Fibroblast of the conjunctiva (primary cell): ENCODE measurements at places on chromosomes 6 and 20.

GRCh38 chr20:61490721-61491120 is 238.7 kb downstream of the CDH4 start:
- DNase-seq = no peak

DNA sequence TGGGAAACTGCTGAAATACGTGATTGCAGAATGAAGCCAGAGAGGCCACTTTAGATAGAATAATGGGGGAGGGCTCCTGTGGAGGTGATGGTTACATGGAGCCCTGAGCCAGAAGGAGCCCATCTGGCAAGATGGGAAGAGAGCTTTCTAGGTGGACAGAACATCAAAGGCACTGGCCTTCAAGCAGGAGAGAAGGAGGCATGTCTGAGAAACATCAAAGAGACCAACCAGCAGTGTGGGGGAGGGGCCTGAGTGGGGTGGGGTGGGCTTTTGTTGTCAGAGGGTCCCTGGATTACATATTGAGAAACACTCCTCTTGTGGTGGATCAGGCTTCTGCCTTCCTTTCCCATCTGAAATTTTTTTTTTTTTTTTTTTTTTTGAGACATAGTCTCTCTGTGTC is 1.9 kb upstream of the KCNG1 start:
- DNase-seq = no peak

- no peak for DNase-seq
These were observed 16.3 kb downstream of the HDAC2 start for GRCh38 chr6:113954653-113955052.

- DNase-seq = no peak
These were observed 22.9 kb upstream of the HMGA1 start for GRCh38 chr6:34213772-34214171.

DNA sequence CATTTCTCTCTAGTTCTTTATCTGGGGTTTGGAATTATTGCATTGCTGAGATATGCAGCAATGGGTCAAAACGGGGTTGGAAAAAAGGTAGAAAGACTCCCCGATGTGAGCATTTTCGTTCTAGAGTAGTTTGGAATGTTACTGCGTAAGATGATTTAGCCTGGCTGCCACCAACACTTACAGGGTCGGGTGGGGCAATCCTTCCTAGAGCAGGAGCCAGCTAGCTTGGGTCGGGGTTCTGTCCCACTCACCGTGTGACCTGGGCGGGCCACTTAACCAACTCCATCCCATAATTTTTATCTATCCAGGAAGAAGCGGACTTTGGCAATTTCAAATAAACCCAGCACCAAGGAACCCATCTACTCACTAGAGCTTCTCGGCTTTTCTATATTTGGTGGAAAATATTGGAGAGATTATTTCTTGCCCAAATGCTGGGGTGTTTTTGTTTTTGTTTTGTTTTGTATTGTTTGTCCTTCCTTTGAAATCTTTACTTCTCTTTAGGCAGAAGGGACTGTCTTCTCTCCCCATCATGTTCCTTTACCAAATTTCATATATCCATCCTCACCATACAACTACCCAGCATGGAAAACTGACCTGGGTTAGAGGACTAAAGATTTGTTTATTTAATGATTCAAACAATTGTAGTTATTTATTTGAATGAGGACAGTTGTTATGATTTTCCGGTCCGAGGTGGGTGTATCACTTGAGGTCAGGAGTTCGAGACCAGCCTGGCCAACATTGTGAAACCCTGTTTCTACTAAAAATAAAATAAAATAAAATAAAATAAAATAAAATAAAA is 72.4 kb downstream of the GPX5 start:
- DNase-seq = no peak

GRCh38 chr6:114364301-114364700 is 21.5 kb upstream of the HS3ST5 start:
- DNase-seq = no peak

DNA sequence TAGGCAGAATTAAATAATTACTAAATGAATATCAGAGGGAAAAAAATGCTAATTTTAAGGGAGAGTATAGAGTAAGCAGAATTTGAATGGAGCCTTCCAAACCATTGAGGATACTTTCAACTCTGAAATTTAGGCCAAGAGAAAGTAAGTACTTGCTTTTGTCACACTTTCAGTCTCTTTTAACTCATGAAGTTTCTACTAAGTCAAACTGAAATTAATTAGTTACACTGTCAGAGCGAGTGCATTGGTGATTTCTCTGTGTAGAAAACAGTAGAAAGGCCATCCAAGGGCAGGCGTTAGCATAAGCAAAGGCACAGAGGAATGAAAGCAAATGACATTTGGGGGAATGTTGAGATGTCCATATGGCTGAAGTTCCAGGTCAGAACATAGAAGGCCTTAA is 92.9 kb downstream of the PLEKHG1 start:
- no peak for DNase-seq

- DNase-seq = no peak
These were observed 6.9 kb upstream of the CABLES2 start for GRCh38 chr20:62413896-62414481.

- no peak for DNase-seq
These were observed 49.3 kb downstream of the CD83 start for GRCh38 chr6:14166839-14167238.

DNA sequence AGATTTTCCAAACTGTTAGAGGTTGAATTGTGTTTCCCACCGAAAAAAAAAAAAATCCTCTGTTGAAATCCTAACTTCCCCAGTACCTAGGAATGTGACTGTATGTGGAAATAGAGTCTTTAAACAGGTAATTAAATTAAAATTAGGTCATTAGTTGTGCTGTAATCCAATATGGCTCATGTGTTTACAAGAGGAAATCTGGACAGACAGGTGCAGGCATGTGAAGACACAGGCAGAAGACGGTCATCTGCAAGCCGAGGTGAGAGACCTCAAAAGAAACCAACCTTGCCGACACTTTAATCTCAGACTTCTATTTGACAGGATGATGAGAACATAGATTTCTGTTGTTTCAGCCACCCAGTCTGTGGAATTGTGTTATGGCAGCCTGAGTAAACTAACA is 28.6 kb upstream of the EZR start:
- DNase-seq = no peak

GRCh38 chr20:18011482-18011881 is 42.7 kb downstream of the MGME1 start:
- no peak for DNase-seq

DNA sequence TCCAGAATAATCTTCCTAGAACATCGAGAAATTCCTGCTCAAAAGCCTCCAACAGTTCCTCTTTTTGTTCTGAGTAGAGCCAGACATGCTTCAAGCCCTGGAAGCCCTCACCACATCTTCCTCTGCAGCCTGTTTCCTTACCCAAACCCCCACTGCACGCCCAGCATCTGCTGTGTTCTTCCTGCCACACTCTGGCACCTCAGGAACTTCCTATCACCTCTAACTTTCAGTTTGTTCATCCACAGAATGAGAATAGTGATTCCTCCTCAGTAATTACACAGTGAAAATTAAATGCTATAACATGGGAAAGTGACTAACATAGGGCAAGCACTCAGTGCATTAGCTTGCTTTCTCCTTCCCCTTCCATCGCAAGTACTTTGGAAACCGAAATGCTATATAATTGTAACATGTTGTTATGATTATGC is 26.3 kb downstream of the C6orf89 start:
- DNase-seq = no peak
